ENCODE measurements at places on chromosomes 12 and 14. TPM values are rescaled to one million over a fixed set of nuclear protein-coding genes. Genes with fewer than 3 reads are reported as not detected.

Gene INHBE
- total RNA-seq, result 1.3 TPM

Gene NRXN3
- 26.4 TPM for total RNA-seq

Gene P2RX2
- total RNA-seq, result not detected

Gene DPF3
- total RNA-seq, result 5.3 TPM

Gene CMKLR1
- total RNA-seq, result 47.5 TPM

Gene GDF3
- total RNA-seq, result not detected

Gene DNAJC22
- 0.55 TPM for total RNA-seq

Gene LUM
- total RNA-seq, result 481 TPM

Gene RECQL
- total RNA-seq, result 40.7 TPM

Gene MSI1
- total RNA-seq, result 1.0 TPM

Gene EML5
- total RNA-seq, result 0.19 TPM

Gene EFS
- total RNA-seq, result 31.9 TPM

Gene KCNA1
- total RNA-seq, result 0.31 TPM

Gene CCDC38
- not detected for total RNA-seq

Gene PLEKHD1
- 0.08 TPM for total RNA-seq

Gene TSPAN19
- total RNA-seq, result not detected

Gene CCT2
- total RNA-seq, result 162 TPM

Gene KRT75
- total RNA-seq, result not detected

Gene HOXC12
- total RNA-seq, result not detected

Gene LTB4R2
- 12.5 TPM for total RNA-seq

Gene OR6C2
- total RNA-seq, result not detected

Gene RPL10L
- total RNA-seq, result not detected

Gene SFSWAP
- 51.3 TPM for total RNA-seq

Gene TAS2R30
- 3.4 TPM for total RNA-seq

Gene TPH2
- not detected for total RNA-seq

Gene NPAS3
- total RNA-seq, result 2.4 TPM

Gene PROX2
- total RNA-seq, result not detected

Gene HOTAIR
- total RNA-seq, result not detected
